ENCODE measurements at places on chromosomes 3 and 15. TPM values are rescaled to one million over a fixed set of nuclear protein-coding genes. Genes with fewer than 3 reads are reported as not detected.

The LAMB2 gene
- 445 TPM for total RNA-seq

The LIPH gene
- total RNA-seq: 0.18 TPM

The PLXNB1 gene
- total RNA-seq: 11.3 TPM

The MYL3 gene
- total RNA-seq: 107 TPM

The LRRIQ4 gene
- total RNA-seq: 0.09 TPM

The SLC35G2 gene
- total RNA-seq: 2.7 TPM

The CYP1A2 gene
- not detected for total RNA-seq

The IL20RB gene
- 0.84 TPM for total RNA-seq

The MUSTN1 gene
- 165 TPM for total RNA-seq

The C2CD4B gene
- 4.8 TPM for total RNA-seq

The ACSBG1 gene
- 0.22 TPM for total RNA-seq

The UTS2B gene
- total RNA-seq: 0.09 TPM

The DAZL gene
- total RNA-seq: not detected

The ISG20 gene
- total RNA-seq: 0.35 TPM

The TMEM158 gene
- 0.98 TPM for total RNA-seq

The SCAANT1 gene
- not detected for total RNA-seq

The DOCK3 gene
- total RNA-seq: 0.18 TPM

The DNAH12 gene
- 0.58 TPM for total RNA-seq
